Stimulated activated CD8-positive, alpha-beta memory T cell treated with anti-CD3 and anti-CD28 coated beads, Interleukin-12 subunit alpha, Interleukin-12 subunit beta, amount 100 ng/mL, for 4 hours (primary cell): ENCODE measurements at places on chromosomes 2 and 18.

GRCh38 chr2:189483571-189483970, 42.3 kb downstream of the WDR75 start:
- DNase-seq: no peak

DNA sequence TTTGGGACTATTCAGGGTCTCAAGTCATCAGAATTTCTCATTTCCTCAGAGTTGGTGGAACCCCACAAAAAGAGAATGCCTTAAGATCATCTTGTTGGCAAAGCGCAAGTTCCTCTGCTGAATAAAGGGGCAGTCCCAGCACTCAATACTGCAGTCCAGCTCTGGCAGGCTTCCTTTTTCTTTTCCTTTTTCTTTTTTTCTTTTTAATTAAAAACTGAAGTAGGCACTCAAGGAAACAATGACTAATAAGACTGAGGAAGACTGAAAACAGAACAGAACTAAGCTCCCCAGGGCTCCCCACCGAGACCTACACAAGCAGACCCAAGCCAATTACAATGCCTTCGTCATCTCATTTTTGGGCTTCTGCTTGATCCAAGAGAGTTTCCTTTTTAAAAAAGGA, 82.0 kb downstream of the STK39 start:
- no peak for DNase-seq

DNA sequence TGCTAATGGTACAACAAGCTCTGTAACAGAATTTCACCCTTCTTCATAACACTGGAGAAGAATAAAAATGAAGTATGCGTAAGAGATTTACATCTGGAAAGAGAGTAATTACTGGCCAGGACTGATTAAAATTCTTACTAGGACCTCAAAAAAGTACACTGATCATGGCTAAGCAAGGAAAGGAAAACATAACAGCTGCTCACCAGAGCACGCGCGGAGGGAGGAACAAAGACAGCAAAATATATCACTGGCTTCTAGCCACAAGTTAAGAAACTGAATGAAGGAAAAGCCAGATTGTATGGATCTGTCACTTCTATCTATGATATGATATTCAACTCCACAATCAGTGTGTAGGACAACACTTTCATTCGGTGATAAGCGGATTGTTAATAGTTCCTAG, 15.6 kb upstream of the CYTIP start:
- no peak for DNase-seq

DNA sequence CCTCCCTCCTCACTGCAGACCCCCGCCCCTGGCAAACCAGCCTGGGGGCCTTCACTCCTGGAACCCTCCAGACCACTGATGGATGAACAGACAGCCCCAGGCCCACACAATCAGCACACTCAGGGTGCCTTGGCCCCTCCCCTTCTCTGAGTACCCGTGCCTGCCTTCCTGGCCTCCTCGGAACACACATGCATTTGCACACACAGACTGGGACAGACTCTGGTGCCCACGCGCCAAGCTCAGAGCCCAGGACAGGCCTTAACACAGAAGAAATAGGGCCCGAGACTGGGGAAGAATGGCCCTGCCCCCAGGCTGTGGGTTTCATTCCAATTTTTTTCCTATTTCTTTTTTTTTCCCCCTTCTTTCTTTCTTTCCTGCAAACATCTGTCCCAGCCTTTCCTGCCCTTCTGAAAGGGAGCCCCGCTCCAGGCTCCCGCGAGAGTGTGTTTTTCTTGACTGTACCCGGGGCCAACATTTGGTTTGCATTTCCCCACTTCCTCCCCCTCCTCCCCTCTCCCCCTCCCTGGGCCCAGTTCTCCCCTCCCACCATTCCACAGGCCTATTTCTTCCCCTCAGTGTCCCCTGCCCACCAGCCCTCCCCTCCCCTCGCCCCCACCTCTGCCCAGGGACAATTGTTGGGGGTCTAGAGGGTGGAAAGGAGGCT, 618 bp upstream of the TNS1 start:
- DNase-seq: no peak

- DNase-seq: no peak
Measured at GRCh38 chr2:174184915-174185314, 63.4 kb downstream of the OLA1 start.

GRCh38 chr2:145961846-145962245, 1441.9 kb upstream of the ZEB2 start:
- no peak for DNase-seq

- DNase-seq: no peak
Measured at GRCh38 chr2:20549691-20550348, 101.1 kb downstream of the HS1BP3 start.

- DNase-seq: no peak
Measured at GRCh38 chr2:85787282-85787980, 33.6 kb downstream of the ATOH8 start.

DNA sequence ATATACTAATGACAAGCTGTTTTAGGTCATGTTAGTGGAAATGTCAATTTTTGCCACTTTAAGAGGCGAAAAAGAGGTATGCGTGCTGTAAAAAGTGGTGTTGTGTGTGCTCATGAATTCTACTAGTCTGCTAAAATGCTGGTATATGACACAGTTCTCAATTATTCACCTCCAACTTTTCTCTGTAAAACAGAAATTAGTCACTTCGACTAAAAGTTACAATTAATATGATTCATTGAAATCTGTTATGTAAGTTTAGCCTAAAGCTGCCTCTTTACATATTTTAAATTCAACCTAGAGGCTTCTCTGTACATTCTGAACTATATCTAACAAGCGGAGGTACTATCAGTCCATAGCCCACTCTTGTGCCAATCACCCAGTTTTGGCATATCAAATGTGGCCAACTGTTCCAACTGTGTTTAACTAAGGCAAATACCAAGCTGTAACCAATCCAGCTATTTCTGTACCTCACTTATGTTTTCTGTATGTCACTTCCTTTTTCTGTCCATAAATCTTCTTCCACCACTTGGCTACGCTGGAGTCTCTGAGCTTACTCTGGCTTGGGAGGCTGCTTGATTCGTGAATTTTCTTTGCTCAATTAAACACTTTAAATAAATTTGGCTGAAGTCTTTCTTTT, 20.8 kb downstream of the BAZ2B start:
- DNase-seq: no peak

- no peak for DNase-seq
Measured at GRCh38 chr18:63534615-63535014, 7.6 kb upstream of the SERPINB12 start.

- no peak for DNase-seq
Measured at GRCh38 chr2:224158831-224159230, 119.7 kb upstream of the SERPINE2 start.

- DNase-seq: no peak
Measured at GRCh38 chr2:2568411-2568810, 237.3 kb upstream of the MYT1L start.

DNA sequence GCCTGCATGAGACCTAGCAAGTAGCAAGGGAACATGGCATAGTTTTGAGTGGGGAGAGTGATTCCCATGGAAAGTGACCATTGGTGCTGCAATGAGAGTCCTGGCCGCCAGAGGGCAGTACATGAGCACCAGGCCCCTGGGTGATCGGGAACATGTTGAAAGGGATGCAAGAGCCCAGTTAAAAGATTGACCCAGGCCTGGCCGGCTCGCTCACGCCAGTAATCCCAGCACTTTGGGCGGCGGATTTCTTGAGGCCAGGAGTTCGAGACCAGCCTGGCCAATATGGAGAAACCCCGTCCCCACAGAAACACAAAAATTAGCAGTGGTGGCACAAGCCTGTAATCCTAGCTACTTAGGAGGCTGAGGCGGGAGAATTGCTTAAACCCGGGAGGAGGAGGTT, 22.2 kb downstream of the FAP start:
- peak; percentile 11 for DNase-seq

GRCh38 chr2:8681786-8682692, at the start of gene ID2:
ID2 (plus strand) TSS chr2:8682056; CDS start chr2:8682166, 110 bp downstream.
- peak; percentile 98 for DNase-seq

DNA sequence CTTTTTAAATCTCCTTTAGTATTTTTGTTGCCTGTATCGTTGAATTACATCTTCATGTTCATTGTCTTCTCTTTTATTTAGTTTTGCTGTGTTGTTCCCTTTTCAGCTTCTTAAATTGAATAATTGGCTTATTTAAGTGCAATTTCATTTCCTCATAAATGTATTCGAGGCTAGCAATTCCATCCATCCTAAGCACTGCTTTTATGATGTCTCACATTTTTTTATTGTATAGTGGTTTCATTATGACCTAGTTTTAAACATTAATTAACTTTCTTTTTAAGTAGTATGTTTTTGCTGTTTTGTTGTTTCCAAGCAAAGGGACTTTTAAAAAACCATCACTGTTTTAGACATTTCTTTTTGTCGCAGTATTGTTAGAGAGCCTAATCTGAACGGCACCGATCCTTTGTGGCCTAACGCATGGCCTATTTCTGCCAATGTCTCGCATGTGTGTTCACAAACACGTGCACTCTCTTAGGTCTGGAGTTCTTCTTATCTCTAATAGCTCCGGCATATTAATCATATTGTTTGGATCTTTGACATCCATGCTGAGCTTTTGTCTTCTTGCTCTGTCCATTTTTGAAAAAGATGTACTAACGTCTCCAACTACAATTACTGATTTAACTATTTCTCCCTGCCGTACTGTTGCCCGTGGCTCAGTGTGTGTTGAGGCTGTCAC, 59.6 kb upstream of the ZNF516 start:
- DNase-seq: no peak

DNA sequence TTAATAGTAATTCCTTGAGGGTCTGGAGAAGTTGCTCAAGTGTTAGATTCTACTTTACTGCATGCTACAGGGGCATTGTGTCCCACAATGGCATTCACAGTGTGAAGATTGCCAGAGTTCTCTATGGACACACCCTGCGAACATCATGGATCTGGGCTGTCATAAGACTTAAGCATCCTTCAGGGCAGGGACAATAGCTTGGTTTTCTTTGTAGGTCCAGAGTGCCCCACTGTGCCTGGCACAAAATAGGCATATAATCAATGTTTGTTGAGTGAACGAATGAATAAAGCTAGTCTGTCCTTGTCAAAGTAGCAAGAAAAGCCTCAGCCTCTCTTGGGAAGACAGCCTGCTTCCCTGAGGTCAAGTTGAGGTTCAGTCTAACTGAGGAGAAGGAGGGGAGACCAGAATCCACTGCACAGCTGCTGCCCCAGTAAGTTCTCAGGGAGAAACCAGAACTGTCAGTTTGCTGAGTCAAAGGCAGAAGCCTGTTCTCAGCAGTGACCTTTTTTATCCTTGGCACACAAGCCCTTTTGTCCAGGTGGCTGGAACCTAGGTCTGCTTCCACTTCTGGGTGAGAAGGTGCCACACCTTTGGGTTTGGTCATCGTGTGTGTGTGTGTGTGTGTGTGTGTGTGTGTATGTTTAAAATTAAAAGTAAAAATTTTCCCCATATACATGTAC, 15.0 kb downstream of the INPP4A start:
- no peak for DNase-seq

- DNase-seq: no peak
Measured at GRCh38 chr2:179995741-179996515, 11.2 kb downstream of the CWC22 start.

GRCh38 chr18:79754831-79755351, 42.8 kb upstream of the KCNG2 start:
- no peak for DNase-seq

- peak; percentile 34 for DNase-seq
Measured at GRCh38 chr2:110858135-110858725, 125.9 kb downstream of the ACOXL start.

GRCh38 chr2:71937396-71937795, 210.3 kb downstream of the CYP26B1 start:
- DNase-seq: no peak

DNA sequence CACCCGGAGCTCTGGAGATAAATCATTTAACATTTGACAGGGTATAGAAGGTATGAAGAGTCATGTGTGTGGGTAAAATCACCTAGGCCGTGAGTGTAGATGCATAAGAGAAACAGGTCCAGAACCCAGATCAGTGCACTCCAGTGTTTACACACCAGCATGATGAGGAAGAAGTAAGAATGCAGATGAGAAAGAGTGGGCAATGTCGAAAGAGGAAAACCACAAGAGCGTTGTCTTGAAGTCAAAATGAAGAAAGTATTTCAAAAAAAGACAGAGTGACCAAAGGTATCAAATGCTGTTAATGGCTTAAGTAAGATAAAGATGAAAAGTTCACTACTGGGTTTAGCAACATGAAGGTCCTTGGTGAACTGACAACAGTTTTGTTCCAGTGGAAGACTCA, 32.0 kb upstream of the PLB1 start:
- DNase-seq: no peak

- DNase-seq: no peak
Measured at GRCh38 chr18:3223356-3223755, 3.6 kb upstream of the MYOM1 start.

DNA sequence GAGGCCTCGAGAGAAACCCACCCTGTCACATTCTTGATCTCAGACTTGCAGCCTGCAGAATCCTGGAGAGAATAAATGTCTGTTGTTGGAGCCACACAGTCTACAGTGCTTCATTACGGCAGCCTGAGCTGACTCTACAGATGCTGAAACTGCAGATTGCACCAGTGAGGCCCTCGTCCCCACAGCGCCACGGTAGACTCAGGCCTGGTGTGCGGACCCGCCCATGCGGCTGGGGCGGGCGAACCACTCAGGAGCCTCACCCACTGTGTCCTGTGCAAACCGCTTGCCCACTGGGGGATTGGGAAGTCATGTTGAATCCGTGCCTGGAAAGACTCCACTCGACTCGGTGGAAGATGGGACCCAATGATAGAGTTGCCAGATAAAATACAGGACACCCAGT, 125.2 kb upstream of the COPS8 start:
- DNase-seq: no peak

DNA sequence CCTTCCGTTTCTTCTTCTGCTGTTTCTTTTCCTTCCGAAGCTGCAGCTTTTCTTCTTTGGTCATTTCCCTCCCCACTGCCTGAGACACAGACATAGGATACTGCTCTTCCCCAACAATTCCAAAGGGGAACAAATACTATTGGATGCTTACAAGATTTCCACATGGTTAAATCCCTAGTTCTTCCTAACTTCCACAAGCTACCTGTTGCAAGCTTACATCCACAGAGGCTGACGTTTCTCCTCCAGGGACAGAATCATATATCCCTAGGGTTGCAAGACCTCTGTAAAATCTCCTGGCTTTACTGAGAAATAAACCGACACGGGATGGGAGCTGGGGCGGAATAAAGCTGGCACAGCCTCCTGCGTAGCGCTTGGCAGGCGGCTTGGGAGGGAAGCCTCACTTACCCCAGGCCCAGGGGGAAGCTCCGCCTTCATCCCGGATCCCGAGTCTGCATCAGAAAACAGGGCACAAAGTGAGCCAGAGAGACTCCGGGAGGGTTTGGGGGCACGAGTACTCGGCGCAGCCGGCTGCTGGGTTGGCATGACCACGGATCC, 590 bp downstream of the EIF2B4 start:
- no peak for DNase-seq

GRCh38 chr2:226647621-226648518, 151.8 kb downstream of the IRS1 start:
- DNase-seq: no peak

- no peak for DNase-seq
Measured at GRCh38 chr2:159129269-159129668, 157.2 kb downstream of the WDSUB1 start.

- DNase-seq: no peak
Measured at GRCh38 chr2:82224301-82224940, 1919.9 kb upstream of the LRRTM1 start.
